Esophagus squamous epithelium (tissue), 5 donors: ENCODE measurements at places on chromosomes 13 and 19.

GRCh38 chr19:51660975-51661600, 14.5 kb upstream of the SIGLEC14 start:
- H3K4me1 ChIP-seq: no peaks in the 10 kb centered on the region
- DNase-seq: no peak
- H3K27me3 ChIP-seq: no peaks in the 10 kb centered on the region
- no peak overlapping the region for H3K4me3 ChIP-seq
- no peaks in the 10 kb centered on the region for H3K36me3 ChIP-seq

GRCh38 chr19:38975214-38975860, at the start of gene FBXO17:
Gene FBXO17, minus strand, starts transcription at chr19:38975742. Its CDS starts 25,423 bp downstream, at chr19:38950319.
- DNase-seq: no peak
- H3K4me1 ChIP-seq: peaks cover 13% of the 10 kb centered on the region
- H3K27ac ChIP-seq: peak within 1 kb of the TSS; percentile 81
- H3K4me3 ChIP-seq: peak within 1 kb of the TSS; percentile 72

GRCh38 chr13:31848621-31849020, 109.3 kb downstream of the RXFP2 start:
- H3K4me3 ChIP-seq: no peak overlapping the region
- no peak overlapping the region for H3K27ac ChIP-seq
- no peak for DNase-seq
- H3K27me3 ChIP-seq: peaks cover 8% of the 10 kb centered on the region
- H3K4me1 ChIP-seq: peaks cover 10% of the 10 kb centered on the region

DNA sequence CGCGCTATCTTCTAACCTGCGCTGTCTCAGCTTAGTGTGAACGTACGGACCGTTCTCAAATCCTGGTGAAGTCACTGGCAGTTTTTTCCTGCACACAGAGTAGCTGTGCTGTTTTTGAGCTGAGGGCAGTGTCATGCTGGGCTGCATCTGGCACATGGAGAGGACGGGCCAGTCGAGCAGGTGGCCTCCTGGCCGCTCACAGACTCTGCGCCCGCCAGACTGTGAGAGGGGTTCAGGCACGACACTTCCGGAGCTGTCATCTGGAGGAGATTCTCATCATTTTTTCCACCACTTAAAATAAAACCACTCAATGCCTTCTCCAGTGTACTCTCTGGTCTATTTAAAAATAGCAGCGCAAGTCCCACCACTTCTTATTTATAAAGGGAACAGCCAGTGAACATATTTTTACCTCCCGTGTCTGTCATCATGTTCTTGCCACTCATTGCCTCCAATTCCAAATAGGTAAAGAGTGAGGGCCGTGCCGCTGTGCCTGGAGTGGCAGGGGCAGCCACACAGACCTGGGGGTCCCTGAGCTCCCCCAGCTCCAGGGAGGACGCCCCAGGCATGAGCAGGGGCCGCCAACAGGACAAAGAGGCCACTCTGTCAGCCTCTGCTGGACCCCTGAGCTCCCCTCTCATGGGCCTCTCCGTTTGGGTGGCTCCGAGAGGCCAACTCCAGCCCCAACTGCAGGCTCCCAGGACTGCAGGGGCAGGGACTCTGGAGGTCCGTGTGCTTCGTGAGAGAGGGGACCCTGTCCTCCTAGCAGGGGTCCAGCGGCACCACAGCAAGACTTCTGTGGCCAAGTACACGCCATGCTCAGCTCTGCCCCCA, 36.9 kb upstream of the GRTP1 start:
- H3K27ac ChIP-seq: no peak overlapping the region
- H3K4me1 ChIP-seq: no peaks in the 10 kb centered on the region
- H3K4me3 ChIP-seq: no peak overlapping the region
- peaks cover 55% of the 10 kb centered on the region for H3K27me3 ChIP-seq
- H3K36me3 ChIP-seq: no peaks in the 10 kb centered on the region
- no peak for DNase-seq

- H3K4me3 ChIP-seq: no peak overlapping the region
- no peaks in the 10 kb centered on the region for H3K27me3 ChIP-seq
- H3K36me3 ChIP-seq: no peaks in the 10 kb centered on the region
- H3K27ac ChIP-seq: no peak overlapping the region
- no peak for DNase-seq
These were observed 88.3 kb upstream of the PCDH9 start for GRCh38 chr13:67318398-67318797.

GRCh38 chr19:18321734-18322102, 1.2 kb downstream of the LSM4 start:
- H3K27me3 ChIP-seq: no peaks in the 10 kb centered on the region
- H3K4me1 ChIP-seq: peaks cover 50% of the 10 kb centered on the region
- H3K36me3 ChIP-seq: no peaks in the 10 kb centered on the region
- H3K27ac ChIP-seq: peak overlapping the region; percentile 92
- no peak for DNase-seq

DNA sequence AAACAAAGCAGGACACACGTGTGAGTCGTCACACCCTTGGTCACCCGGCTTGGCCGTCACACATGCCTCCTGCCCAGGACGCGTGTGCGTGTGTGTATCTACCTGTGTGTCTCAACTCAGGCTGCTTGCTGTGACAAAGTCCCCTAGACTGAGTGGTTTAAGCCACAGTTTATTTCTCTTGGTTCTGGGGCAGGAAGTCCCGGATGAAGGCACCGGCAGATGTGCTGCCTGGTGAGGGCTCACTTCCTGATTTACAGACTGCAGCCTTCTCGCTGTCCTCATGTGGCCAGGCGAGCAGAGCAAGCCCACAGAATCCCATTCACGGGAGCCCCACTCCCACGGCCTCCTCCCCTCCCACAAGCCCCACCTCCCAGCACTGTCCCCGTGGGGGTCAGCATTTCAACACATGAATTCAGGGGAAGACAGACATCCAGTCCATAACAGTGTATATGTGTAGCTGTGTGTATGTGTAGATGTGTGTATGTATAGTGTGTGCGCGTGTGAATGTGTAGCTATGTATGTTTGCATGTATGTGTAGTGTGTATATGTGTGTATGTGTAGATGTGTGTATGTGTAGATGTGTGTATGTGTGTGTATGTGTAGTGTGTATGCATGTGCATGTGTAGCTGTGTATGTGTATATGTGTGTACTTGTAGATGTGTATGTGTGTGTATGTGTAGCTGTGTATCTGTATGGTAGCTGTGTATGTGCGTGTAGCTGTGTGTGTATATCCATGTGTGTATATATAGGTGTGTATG, 51.5 kb downstream of the MCF2L start:
- no peak overlapping the region for H3K27ac ChIP-seq
- H3K27me3 ChIP-seq: no peaks in the 10 kb centered on the region
- H3K36me3 ChIP-seq: no peaks in the 10 kb centered on the region
- peaks cover 23% of the 10 kb centered on the region for H3K4me1 ChIP-seq
- no peak for DNase-seq

DNA sequence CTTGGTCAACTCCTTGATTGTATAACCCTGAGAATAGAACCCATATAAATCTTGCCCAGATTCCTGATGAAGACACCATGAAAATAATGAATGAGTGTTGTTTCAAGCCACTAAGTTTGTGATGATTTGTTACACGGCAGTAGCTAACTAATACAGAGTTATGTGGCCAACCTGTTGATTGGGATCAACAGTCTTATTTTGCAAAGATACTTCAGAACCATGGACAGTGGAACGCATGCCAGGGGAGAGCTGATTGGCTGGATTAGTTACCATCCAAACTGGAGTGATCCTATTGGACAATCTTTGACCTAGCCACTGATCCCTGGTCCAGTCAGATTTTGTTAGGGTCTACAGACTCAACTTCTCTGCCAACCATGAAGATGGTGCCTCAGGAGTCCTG, 26.6 kb downstream of the CD70 start:
- no peak overlapping the region for H3K27ac ChIP-seq
- DNase-seq: no peak
- no peaks in the 10 kb centered on the region for H3K36me3 ChIP-seq
- H3K27me3 ChIP-seq: peaks cover 37% of the 10 kb centered on the region
- no peaks in the 10 kb centered on the region for H3K4me1 ChIP-seq
- H3K4me3 ChIP-seq: no peak overlapping the region

DNA sequence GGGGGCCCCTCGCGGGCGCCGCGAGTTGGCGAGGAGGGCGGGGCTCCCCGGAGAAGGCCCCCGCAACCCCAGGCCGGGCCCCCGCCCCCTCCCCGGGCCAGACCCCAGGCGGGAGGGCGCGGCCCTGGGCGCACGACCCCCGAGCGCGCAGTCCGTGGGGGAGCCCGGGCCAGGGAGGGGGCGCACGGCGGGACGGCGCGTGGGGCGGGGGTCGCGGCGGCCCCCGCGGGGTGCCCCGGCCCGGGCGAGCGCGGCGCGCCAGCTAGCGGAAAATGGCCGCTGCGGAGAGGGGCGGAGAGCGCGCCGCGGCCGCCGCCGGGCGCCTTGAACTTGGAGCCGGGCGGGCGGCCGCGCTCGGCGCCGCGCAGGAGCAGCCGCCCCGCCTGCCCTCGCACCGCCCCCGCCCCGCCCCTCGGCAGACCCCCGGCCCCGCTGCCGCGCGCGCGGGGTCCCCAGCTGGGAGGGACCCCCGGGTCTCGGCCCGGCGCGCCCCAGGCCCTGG, 6.4 kb upstream of the NFIC start:
- no peaks in the 10 kb centered on the region for H3K27me3 ChIP-seq
- H3K36me3 ChIP-seq: no peaks in the 10 kb centered on the region
- peaks cover 65% of the 10 kb centered on the region for H3K4me1 ChIP-seq
- H3K27ac ChIP-seq: peak overlapping the region; percentile 98
- peak overlapping the region; percentile 93 for H3K4me3 ChIP-seq
- no peak for DNase-seq

- peak overlapping the region; percentile 5 for H3K4me3 ChIP-seq
- H3K36me3 ChIP-seq: peaks cover 5% of the 10 kb centered on the region
- no peaks in the 10 kb centered on the region for H3K27me3 ChIP-seq
- DNase-seq: no peak
These were observed 17.4 kb downstream of the RB1 start for GRCh38 chr13:48320891-48321510.

DNA sequence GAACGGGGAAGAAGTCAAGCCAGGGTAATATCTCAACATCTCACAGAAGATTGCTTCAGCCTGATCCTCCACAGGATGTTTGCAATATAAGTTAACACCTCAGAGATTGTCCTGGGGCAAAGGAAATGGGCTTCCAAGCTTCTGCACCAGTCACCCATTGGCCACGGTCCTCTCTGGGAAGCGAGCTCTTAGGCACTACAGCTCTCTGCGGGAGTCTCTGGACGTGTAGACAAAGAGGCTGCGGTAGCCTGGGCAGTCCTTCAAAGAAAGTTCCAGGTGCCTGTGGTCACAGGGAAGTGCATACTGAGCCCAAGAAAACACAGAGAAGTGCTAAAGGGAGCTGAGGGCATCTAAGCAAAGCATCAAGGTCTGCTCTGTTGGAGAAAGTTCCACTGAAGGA, 805.7 kb downstream of the DIAPH3 start:
- DNase-seq: no peak
- no peak overlapping the region for H3K4me3 ChIP-seq
- H3K27ac ChIP-seq: no peak overlapping the region
- H3K4me1 ChIP-seq: peaks cover 4% of the 10 kb centered on the region

- no peak for DNase-seq
- H3K4me3 ChIP-seq: no peak overlapping the region
- no peak overlapping the region for H3K27ac ChIP-seq
- H3K36me3 ChIP-seq: no peaks in the 10 kb centered on the region
These were observed 6.9 kb upstream of the ZC3H13 start for GRCh38 chr13:46059405-46059804.
